Osteoblast (primary cell): ENCODE measurements at places on chromosomes 1 and 21. TPM values are rescaled to one million over a fixed set of nuclear protein-coding genes. Genes with fewer than 3 reads are reported as not detected.

DNA sequence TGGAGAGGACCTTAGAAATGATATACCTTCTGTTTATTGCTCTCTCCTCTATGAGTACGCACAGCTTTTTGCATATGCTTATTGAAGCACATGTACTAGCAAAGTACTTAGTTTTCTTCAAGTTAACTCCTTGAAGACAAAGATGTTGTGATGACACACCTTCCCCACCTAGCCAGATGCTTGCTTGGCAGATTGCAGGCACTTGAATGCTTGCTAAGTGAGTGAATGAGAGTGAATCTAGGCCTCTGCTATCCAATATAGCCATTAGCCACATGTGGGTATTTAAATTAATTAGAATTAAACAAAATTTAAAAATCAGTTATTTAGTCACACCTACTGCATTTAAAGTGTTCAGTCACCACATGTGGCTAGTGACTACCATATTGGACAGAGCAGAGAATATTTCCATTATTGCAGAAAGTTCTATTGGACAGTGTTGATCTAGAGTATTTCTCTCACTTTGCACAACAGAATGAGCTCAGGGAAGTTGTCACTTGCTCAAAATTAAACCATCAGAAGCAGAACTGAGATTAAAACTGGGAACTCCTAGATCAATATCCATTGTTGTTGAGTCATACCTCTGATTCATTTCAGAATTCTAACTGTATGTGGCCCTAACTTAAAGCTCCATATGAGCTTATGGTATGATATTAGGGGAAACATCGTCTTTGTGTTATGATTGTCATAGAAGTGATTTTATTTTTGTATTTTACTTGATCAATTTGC lies 8.6 kb upstream of the EEIG2 start:
- H3K27me3 ChIP-seq = peaks cover 4% of the 10 kb centered on the region
- H3K4me3 ChIP-seq = no peak overlapping the region
- H3K4me1 ChIP-seq = no peaks in the 10 kb centered on the region
- no peak overlapping the region for H3K27ac ChIP-seq
- no peaks in the 10 kb centered on the region for H3K36me3 ChIP-seq

DNA sequence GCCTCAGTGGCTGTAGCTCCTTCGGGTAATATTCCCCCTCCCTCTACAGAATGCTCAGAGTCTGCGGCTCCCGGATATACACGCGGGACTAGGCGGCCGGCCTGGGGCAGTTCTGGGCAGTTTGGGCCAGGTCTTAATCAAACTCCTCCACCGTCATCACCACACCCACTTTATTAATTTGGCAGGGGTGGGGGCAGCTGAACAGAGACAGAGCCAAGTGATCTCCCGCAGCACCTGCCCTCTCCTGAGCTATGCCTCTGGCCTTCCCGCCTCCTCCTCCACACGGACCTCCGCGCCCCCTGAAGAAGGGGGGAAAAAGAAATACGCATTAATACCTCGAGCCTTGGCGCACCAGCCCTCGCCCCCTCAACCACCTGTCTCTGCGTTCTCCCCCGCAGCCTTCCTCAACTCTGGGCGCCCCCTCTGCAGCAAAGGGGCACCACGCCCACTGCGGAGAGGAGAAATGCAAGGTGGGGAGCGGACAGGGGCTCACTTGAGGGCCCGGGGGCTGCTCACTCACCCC lies 42.6 kb downstream of the CD34 start:
- H3K27ac ChIP-seq = peak overlapping the region; percentile 74
- peak; percentile 89 for DNase-seq
- peaks cover 23% of the 10 kb centered on the region for H3K36me3 ChIP-seq

GRCh38 chr1:182565537-182565936 lies 23.5 kb downstream of the RNASEL start:
- no peaks in the 10 kb centered on the region for H3K4me1 ChIP-seq
- no peaks in the 10 kb centered on the region for H3K27me3 ChIP-seq
- DNase-seq = no peak
- no peak overlapping the region for H3K4me3 ChIP-seq
- no peak overlapping the region for H3K27ac ChIP-seq

- H3K27ac ChIP-seq = no peak overlapping the region
- no peak for DNase-seq
- H3K4me3 ChIP-seq = no peak overlapping the region
- H3K27me3 ChIP-seq = no peaks in the 10 kb centered on the region
Observed at GRCh38 chr1:55800503-55800902, 585.3 kb upstream of the USP24 start.

GRCh38 chr21:14763695-14764064 lies 217.6 kb upstream of the SAMSN1 start:
- H3K27ac ChIP-seq = no peak overlapping the region
- no peak for DNase-seq
- no peaks in the 10 kb centered on the region for H3K27me3 ChIP-seq
- no peaks in the 10 kb centered on the region for H3K36me3 ChIP-seq
- no peaks in the 10 kb centered on the region for H3K4me1 ChIP-seq
- H3K4me3 ChIP-seq = no peak overlapping the region

DNA sequence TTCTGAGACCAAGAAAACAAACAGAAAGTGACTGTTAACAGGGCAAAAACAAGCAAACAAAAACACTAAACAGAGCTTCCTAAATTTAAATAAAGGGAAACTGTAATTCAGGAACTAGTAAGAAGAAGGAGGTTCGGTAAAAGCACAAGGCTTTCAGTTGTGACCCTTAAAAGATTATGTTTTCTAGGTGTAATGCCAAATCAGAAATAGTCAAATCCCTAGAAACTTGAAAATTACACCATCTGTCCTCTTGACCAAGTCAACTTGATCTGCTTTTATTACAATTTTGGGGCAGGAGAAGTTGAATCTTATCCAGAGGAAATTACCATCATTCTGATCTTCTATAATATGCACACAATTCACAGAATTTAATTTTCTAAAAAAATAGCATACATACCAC lies 754.0 kb upstream of the ADGRL4 start:
- H3K4me1 ChIP-seq = no peaks in the 10 kb centered on the region
- no peak for DNase-seq
- H3K4me3 ChIP-seq = no peak overlapping the region
- no peaks in the 10 kb centered on the region for H3K27me3 ChIP-seq

DNA sequence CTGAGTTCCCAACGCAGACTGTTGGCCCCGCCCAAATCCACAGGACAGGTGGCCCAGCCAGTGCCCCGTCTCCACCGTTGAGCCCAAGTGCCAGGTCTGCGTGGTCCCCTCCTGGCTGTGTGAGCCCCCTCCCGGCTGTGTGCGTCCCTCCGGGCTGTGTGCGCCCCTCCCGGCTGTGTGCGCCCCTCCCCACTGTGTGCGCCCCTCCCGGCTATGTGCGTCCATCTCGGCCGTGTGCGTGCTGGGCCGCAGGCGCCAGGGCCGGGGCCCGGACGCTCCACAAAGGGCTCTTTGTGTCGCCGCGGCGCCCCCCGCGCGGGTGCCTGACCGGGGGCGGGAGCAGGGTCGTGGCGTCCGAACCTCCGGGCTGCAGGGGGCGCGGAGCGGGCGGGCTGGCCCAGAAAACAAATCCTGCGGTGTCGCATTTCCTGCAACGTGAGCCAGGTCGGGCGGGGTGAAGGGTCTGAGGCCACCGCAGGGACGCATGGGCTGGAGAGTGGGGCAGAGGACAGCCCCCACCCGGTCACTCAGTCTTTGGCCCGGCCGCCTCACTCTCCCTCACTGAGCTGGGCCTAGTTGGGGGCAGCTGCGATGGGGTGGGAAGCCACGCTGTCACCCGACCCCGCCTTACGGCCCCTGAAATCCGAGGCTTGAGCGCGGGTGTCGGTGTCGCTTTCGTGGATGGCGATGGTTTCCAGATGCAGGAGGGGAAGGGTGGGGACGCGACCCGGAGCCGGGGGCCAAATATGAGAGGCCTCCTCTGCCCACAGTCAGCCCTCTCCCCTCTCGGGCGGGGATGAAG lies 18.8 kb downstream of the TNFRSF25 start:
- H3K27me3 ChIP-seq = peaks cover 45% of the 10 kb centered on the region
- H3K27ac ChIP-seq = no peak overlapping the region
- no peaks in the 10 kb centered on the region for H3K4me1 ChIP-seq
- H3K36me3 ChIP-seq = no peaks in the 10 kb centered on the region
- DNase-seq = no peak
- no peak overlapping the region for H3K4me3 ChIP-seq

DNA sequence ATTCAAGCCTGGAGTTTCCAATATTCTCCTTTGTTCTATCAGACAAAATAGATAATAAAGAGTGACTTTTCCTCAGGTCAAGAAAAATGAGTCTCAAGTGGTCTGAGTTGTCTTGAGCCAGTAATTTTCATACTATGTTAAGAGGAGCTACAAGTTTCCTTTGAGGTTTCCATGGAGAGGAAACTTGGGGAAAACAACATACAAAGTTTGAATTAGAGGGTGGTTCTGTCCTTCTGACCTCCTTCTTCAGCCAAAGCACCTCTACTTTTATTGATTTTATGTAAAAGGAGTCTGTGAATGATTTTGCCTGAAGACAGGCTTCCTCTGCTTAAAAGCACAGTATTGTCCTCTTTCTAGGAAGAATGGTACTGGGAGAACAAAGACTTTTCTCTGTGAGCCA lies 497.2 kb upstream of the PKN2 start:
- H3K4me3 ChIP-seq = no peak overlapping the region
- DNase-seq = no peak
- no peaks in the 10 kb centered on the region for H3K4me1 ChIP-seq
- H3K27me3 ChIP-seq = no peaks in the 10 kb centered on the region

- H3K36me3 ChIP-seq = peaks cover 25% of the 10 kb centered on the region
- peak overlapping the region; percentile 15 for H3K4me3 ChIP-seq
- DNase-seq = peak; percentile 98
- peaks cover 71% of the 10 kb centered on the region for H3K4me1 ChIP-seq
- peak overlapping the region; percentile 98 for H3K27ac ChIP-seq
Observed at GRCh38 chr1:201461645-201462441, 7.1 kb downstream of the PHLDA3 start.

GRCh38 chr1:69648486-69648885 lies 80.8 kb downstream of the LRRC7 start:
- H3K27me3 ChIP-seq = no peaks in the 10 kb centered on the region
- H3K27ac ChIP-seq = no peak overlapping the region
- H3K36me3 ChIP-seq = no peaks in the 10 kb centered on the region
- no peaks in the 10 kb centered on the region for H3K4me1 ChIP-seq

DNA sequence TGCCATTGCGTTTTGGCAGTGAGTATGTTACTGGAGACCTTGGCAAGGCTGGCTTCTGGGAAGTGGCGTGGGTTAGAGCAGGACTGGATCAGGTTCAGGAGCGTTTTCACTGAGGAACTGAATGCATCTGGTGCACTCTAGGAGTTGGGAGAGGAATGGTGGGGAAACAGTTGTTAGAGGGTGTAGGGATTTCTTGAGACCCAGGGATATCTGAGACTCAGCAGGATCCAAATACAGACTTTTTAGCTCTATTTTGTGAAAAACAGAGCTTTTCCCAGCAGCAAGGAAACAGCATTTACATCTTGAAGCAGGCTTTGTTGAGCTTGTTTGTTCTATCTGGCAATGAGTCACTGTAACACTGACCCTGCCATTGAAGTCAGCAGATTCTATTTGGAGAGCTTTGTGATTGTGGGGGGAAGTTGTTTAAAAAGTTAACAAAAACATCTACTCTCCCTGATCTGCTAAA lies 56.9 kb upstream of the NRIP1 start:
- no peak overlapping the region for H3K4me3 ChIP-seq
- H3K36me3 ChIP-seq = no peaks in the 10 kb centered on the region
- H3K27me3 ChIP-seq = no peaks in the 10 kb centered on the region
- DNase-seq = no peak
- H3K4me1 ChIP-seq = no peaks in the 10 kb centered on the region
- H3K27ac ChIP-seq = no peak overlapping the region

GRCh38 chr21:29218749-29219148 lies 80.0 kb upstream of the BACH1 start:
- no peak for DNase-seq
- peaks cover 3% of the 10 kb centered on the region for H3K36me3 ChIP-seq
- H3K4me1 ChIP-seq = peaks cover 46% of the 10 kb centered on the region
- H3K27me3 ChIP-seq = no peaks in the 10 kb centered on the region
- H3K4me3 ChIP-seq = no peak overlapping the region
- peak overlapping the region; percentile 95 for H3K27ac ChIP-seq

GRCh38 chr1:222539951-222540597 lies 7.8 kb downstream of the HHIPL2 start:
- peak; percentile 83 for DNase-seq
- peaks cover 9% of the 10 kb centered on the region for H3K4me1 ChIP-seq
- H3K27me3 ChIP-seq = no peaks in the 10 kb centered on the region
- no peaks in the 10 kb centered on the region for H3K36me3 ChIP-seq

GRCh38 chr1:59043796-59044195 lies 253.1 kb upstream of the FGGY start:
- peak overlapping the region; percentile 59 for H3K27ac ChIP-seq
- H3K27me3 ChIP-seq = no peaks in the 10 kb centered on the region
- H3K4me3 ChIP-seq = no peak overlapping the region
- DNase-seq = peak; percentile 53
- H3K36me3 ChIP-seq = no peaks in the 10 kb centered on the region

- H3K4me3 ChIP-seq = no peak overlapping the region
- no peaks in the 10 kb centered on the region for H3K27me3 ChIP-seq
- H3K4me1 ChIP-seq = no peaks in the 10 kb centered on the region
- no peak overlapping the region for H3K27ac ChIP-seq
Observed at GRCh38 chr1:55337801-55338447, 122.8 kb upstream of the USP24 start.

The H6PD gene
- total RNA-seq = 45.1 and 51.4 TPM in 2 replicates

The HJV gene
- total RNA-seq = not detected in 2 replicates

The SH2D2A gene
- 0.29 and 0.36 TPM in 2 replicates for total RNA-seq

The CD53 gene
- 0.29 and 0.36 TPM in 2 replicates for total RNA-seq

The LCE6A gene
- total RNA-seq = not detected in 2 replicates
